Naive B cell (primary cell): ENCODE measurements at places on chromosomes 5 and 9.
A peak's percentile ranks its signal among the peaks of the same experiment; 100 is the strongest.

- H3K4me3 ChIP-seq = no peak overlapping the region
- H3K27ac ChIP-seq = no peak overlapping the region
These were observed 22.3 kb upstream of the LMNB1 start for GRCh38 chr5:126754609-126755008.

GRCh38 chr5:6788439-6788838 lies 75.2 kb downstream of the TENT4A start:
- DNase-seq = no peak
- no peaks in the 10 kb centered on the region for H3K36me3 ChIP-seq
- no peak overlapping the region for H3K4me3 ChIP-seq
- H3K27me3 ChIP-seq = peaks cover 50% of the 10 kb centered on the region

DNA sequence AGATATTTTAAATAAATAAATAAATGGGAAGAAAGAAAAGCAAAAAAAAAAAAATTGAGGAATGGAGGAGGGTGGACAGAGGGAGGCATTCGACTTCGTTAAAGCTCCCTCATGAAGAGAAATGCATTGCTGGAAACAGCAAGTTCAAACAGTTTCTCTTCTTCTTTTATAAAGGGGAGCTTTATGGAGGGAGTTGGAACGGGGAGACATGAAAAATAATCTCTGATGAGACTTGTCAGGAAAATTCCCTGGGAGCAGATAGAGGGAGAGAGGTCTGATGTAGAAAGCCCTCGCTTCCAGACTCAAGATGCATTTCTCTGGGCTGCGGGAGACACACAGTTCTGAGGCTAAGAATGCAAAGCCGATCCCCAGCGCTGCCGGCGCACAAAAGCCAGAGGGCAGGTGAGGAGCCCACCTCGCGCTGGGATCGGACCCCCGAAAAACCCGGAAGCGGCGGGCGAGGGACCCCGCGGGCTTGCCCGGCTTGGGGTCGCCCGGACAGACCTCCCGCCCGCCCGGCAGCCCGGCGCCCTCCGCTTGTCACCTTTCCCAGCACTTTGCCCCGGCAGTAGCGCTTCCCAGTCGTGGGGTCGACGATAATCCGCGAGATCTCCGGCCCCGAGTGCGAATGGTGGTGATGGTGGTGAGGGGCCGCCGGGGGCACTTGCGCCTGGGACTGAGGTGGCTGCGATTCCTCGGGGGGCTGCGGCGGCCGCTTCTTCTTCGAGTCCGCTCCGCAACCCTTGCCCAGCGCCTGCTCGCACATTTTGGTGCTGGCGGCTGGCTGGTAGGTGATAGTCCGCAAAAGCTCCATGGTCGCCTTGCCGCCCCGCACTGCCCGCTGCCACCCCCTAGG lies 512 bp downstream of the PLK2 start:
- peaks cover 11% of the 10 kb centered on the region for H3K36me3 ChIP-seq
- H3K4me1 ChIP-seq = peaks cover 8% of the 10 kb centered on the region
- DNase-seq = peak; percentile 35
- peak overlapping the region; percentile 89 for H3K4me3 ChIP-seq
- no peaks in the 10 kb centered on the region for H3K27me3 ChIP-seq
- H3K27ac ChIP-seq = peak overlapping the region; percentile 82

GRCh38 chr9:107390279-107390678 lies 99.3 kb downstream of the KLF4 start:
- no peaks in the 10 kb centered on the region for H3K36me3 ChIP-seq
- DNase-seq = no peak
- no peaks in the 10 kb centered on the region for H3K4me1 ChIP-seq
- H3K4me3 ChIP-seq = no peak overlapping the region
- no peak overlapping the region for H3K27ac ChIP-seq
